ENCODE measurements at places on chromosomes 7 and 10.

- DNase-seq = no peak
Measured at GRCh38 chr10:120336911-120337540, 120.0 kb upstream of the PLPP4 start.

- DNase-seq = no peak
Measured at GRCh38 chr7:148914208-148914777, 30.2 kb upstream of the EZH2 start.

- DNase-seq = no peak
Measured at GRCh38 chr10:85317827-85318226, 989.4 kb downstream of the CCSER2 start.

DNA sequence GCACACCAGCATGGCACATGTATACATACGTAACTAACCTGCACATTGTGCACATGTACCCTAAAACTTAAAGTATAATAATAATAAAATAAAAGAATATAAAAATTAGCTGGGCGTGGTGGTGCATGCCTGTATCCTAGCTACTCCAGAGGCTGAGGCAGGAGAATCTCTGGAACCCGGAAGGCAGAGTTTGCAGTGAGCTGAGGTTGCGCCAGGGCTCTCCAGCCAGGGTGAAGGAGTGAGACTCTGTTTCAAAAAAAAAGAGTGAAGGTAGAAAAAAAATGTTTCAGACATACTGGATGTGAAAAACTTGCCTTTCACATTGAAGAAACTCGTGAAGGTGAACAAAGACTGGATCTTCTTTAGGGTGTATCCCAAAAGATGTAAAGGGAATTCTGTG, 26.7 kb downstream of the TSPAN14 start:
- DNase-seq = no peak

- no peak for DNase-seq
Measured at GRCh38 chr7:111558991-111559390, 3.3 kb downstream of the IMMP2L start.

- no peak for DNase-seq
Measured at GRCh38 chr10:34373211-34373610, 441.9 kb downstream of the PARD3 start.

- DNase-seq = no peak
Measured at GRCh38 chr7:26441002-26441521, 149.4 kb downstream of the SNX10 start.

- no peak for DNase-seq
Measured at GRCh38 chr7:117051808-117052207, 98.5 kb downstream of the ST7 start.

DNA sequence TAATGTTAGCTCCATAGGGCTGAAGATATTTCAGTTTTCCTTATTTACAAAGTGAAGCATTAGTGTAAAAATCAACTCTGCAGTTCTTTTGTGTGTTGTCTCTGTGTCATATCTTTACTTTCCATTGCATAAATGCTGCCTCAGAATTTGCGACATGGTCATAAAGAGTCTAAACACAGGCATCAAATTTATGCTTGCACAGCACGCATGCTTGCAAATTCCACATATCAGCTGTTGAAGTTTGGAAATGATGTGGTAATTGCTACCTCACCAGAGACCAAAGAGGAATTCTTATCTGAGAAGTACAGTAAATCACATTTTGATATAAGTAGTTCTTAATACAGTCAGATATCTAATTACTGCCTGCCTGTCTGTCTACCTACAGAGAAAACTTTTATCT, 348.2 kb upstream of the GRM3 start:
- DNase-seq = no peak

GRCh38 chr10:109591601-109592000, 331.7 kb downstream of the XPNPEP1 start:
- no peak for DNase-seq

GRCh38 chr10:15345450-15345849, 25.6 kb downstream of the FAM171A1 start:
- DNase-seq = no peak
